ENCODE measurements at places on chromosomes 5 and 9.

DNA sequence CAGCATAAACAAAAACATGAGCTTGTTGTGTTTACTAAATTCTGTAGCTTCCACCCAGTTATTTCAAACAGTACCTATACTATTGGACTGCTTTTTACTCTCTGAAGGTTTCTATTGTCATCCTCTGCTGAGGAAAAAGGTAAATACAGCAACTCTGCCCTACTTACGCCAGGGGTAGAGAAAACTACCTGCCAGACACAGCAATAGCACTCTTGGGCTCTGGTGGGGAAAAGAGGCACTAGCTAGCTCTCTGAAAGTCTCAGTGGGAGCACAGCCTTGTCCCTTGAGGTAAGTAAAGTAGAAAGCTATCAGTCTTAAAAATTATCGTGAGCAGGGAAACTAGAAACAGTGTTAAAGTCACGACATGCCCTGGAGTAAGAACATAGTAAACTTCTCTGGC is 3.7 kb downstream of the HCN1 start:
- no peak for DNase-seq

DNA sequence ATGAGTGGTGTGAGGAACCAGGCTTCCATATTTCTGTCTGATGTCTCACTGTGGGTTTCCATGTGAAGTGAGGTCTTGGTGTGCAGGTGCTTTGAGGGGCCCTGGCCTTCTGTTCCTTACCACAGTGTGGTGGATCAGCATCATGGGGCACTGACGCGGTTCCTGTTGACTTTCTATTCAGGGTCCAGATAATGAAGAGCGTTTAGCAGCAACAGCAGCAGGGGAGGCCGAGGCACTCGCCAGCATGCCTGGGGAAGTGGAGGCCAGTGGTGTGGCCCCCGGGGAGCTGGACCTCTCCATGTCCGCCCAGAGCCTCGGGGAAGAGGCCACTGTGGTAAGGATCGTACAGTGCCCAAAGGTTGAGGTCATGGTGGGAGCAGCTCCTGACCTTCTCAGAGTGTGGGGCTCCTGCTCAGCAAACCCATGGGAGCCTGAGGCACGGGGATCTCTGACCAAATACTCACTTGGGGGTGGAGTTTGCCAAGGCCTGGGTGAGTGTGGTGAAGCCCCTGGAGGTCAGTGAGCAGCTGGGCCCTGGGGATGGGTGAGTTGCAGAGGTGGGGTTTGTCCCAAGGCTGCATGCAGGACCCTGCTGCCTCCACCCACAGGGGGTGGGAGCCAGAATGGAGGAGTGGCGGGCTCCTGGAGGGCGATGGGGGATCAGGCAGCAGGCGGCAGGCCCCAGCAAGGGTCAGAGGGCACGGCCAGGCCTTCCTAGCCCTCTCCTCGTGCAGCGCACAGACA is 61.2 kb downstream of the COL15A1 start:
- DNase-seq, result no peak

DNA sequence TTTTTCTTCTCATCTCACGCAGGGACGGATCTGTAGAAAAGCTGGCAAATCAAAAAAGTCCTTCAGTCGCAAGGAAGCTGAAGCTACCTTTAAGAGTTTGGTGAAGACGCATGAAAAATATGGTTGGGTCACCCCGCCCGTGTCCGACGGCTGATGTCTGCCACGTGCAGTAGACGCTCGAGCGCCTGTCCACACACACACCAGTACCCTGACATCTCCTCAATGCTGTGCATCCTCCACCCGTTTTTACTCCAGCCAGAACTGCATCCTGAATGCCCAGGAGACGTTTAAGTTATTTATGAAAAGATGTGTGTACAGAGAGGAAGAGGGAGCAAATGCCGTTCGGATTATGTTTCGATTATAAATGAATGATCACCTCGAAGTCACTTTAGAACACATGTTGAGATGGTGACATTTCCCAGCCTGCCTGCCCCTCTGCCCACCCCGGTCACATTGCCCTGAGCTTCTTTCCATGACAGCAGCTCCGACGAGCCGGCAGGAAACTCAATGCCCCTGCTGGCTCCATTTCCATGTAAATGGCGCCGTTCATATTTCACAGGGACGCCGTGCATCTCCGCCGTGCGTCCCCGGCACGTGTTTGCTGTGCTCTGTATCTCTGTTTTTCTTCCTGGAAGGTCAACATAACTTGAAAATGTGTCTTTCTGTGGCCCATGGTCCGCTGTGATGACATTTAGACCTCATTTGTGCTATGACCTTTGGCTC is 42.7 kb downstream of the UBE2QL1 start:
- DNase-seq, result no peak

- no peak for DNase-seq
Observed at GRCh38 chr9:84655447-84655846, 14.1 kb upstream of the NTRK2 start.

- DNase-seq, result no peak
Observed at GRCh38 chr5:50320131-50320749, 120.8 kb downstream of the EMB start.

GRCh38 chr5:60257596-60258271 is 364.2 kb upstream of the PDE4D start:
- no peak for DNase-seq

DNA sequence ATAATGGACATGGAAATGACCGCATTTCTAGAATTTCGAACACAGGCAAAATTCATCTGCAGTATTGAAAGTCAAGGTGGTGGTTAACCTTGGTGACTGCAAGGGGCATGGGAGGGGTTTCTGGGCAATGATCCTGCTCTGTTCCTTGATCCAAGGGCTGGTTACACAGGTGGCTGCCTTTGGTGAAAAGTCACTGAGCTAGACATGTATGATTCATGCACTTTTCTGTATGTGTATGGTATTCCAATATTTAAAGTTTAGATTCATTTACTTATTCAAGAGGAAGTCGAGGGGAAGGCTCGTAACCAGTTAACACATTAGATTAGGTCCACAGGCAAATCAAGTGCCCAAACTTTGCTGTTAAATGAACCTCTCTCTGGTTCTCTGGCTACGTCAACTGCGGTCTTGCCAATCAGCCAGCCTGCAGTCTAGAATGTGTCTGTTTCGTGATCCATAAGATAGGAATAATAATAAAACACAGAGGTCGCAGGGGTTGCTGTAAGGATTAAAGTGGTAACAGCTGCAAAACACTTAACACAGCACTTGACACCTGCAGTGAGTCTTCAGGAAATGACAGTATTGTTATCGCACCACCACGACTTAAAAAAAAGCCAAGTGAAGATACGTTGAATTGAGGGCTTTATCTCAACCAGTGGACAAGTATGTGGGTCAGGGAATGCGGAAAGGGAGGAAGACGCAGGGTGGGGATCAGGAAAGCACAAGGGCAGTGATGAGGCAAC is 92.5 kb downstream of the TLE1 start:
- no peak for DNase-seq

- DNase-seq, result peak; percentile 72
Observed at GRCh38 chr5:10556289-10556807, 7.5 kb upstream of the ANKRD33B start.

DNA sequence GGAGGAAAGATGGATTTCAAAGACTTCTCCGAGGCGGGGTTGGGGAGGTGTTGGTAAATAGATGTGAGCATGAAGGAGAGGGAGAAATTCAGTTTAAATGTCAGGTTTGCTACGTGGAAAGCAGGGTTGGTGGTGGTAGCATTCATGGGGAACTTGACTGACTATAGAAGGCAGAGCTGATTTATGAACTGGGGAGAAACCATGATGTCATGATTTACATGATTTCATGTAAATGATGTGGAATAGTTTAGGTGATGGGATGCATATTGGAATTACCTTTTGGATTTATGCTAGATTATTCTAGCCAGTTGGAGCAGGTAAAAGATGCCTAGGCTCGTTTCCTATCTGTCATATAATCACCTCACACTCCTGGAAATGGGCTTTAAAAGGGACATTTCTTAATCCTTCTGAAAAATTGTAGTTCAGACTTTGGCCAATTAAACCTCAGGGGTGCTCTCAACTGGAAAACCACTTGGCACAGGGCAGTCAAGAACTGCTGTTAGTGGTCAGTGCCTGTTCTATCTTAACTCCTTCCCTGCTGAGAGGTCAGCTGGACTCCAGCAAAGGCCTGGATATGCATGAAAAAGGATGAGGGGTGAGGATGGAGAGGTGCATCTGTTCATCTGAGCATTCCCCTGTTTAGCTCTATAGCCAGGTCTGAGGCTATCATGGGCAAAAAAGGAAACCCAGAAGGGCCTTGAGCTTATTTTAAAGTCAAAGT is 50.1 kb upstream of the BASP1 start:
- DNase-seq, result no peak
